ENCODE measurements at places on chromosomes 12 and 14.

- DNase-seq, result no peak
Measured at GRCh38 chr12:120064054-120064940, 52.3 kb downstream of the RAB35 start.

DNA sequence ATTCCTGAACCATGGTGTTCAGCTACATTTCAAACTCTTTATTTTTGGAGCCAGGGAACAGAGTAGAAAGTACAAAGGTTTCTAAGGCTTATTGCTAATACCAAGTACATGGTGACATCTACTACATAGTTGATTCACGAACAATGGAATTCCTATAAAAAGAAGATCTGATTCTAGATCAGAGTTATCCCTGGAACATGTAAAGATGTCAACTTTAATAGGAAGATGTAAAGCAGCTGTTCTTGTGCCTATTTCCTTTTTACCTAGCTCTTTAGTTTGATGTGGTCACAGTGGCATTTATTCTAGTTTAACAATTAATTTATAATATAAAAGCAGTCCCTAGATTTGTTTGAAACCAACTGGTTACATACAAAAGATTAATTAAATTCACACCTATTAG is 99.5 kb downstream of the NUBPL start:
- no peak for DNase-seq

DNA sequence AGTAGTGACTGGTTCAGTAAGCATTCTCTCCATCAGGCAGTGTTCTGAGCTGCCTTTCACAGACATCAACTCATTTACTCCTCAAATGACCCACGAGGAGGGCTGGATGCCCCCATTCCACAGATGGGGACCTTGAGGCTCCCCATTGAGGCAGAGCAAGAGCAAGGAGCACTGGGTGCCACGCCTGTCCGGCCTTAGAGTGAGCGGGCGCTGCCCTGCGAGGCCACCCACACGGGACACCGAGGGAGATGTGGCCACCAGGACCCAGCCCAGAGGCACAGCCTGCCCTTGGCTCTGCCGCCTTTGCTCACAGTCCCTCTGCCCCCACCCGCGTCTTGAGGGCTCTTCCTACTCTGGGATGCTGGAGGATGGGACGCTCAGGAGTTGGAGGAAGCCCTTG is 3.0 kb downstream of the FBRSL1 start:
- DNase-seq, result no peak

DNA sequence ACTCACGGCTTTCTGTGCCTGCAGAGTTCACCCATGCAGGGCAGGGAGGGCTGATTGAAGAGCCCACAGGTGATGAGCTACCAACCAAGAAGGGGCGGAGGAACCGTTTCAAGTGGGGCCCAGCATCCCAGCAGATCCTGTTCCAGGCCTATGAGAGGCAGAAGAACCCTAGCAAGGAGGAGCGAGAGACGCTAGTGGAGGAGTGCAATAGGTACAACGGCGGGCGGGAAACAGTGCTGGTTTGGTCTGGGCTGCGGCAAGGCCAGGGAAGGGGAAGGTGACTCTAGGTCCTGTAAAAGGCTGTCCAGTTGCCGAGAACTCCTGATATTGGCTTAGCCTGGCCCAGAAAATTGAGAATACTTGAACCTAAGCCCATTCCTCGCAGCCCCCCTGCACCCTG is 15.2 kb downstream of the HNF1A start:
- no peak for DNase-seq

GRCh38 chr12:102957339-102958050 is at the start of gene ASCL1:
Gene ASCL1 (plus strand): TSS chr12:102957674. CDS start chr12:102958245, 571 bp downstream.
- DNase-seq, result no peak

GRCh38 chr12:46777587-46777986 is 48.2 kb downstream of the SLC38A4 start:
- DNase-seq, result no peak

DNA sequence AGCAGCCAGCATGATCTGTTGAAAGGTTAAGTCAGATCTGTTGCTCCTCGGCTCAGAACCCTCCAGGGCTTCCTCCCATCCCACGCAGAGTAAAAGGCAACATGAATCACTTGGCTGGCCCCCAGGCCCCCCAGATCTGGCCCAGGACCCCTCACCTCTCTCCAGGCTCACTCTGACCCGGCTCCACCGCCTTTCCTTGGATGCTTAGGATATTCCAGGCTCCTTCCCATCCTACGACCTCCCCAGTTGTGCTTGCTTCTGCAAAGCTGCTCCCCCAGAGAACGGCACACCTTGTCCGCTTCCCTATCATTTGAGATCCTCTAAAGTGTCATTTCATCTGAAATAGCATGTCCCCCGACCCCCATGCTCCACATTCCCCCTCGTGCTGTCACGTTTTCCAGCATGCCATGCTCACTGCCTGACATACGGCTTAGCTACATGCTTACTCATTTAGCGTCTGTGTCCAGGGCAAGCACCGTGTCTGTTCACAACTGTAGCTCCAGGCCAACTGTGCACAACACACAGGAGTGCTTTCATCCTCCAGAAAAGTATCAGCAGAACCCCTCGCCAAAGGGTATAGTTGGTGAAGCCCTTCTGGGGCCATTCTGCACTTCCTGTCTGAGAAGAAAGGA is 33.6 kb upstream of the BDKRB2 start:
- DNase-seq, result no peak

GRCh38 chr14:41022932-41023331 is 583.7 kb upstream of the LRFN5 start:
- DNase-seq, result no peak

- DNase-seq, result no peak
Measured at GRCh38 chr12:49422114-49422513, 54.9 kb downstream of the SPATS2 start.

GRCh38 chr14:102805371-102805891 is 28.2 kb downstream of the TRAF3 start:
- DNase-seq, result no peak

- DNase-seq, result no peak
Measured at GRCh38 chr12:2535583-2536204, 259.1 kb upstream of the FKBP4 start.

GRCh38 chr12:121762269-121762668 is 31.2 kb downstream of the RHOF start:
- no peak for DNase-seq

DNA sequence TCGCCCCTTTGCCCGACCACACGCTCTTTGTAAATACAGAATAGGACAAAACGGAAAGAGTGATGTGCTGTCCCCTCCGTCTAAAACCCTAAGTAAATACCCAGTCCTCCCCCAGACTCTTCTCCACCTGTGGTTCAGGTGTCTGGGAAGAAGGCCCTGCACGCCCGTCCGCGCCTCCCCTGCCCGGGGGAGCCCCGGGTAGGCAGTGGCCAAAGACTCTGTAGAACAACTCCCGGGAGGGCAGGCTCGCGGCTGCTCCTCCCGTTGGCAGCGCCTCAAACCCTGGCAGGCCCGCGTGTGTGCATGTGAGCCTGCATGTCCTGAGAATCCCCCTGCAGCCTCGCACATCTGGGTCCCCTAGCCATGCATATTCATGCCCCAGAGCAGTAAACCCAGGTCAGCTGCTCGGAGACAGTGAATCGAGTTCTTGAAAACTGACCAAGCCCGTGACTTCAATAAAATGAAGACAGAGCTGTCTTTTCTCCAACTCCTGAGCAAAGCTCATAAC is 165.8 kb downstream of the MON2 start:
- no peak for DNase-seq

- DNase-seq, result no peak
Measured at GRCh38 chr14:93305725-93306418, 27.0 kb downstream of the BTBD7 start.

DNA sequence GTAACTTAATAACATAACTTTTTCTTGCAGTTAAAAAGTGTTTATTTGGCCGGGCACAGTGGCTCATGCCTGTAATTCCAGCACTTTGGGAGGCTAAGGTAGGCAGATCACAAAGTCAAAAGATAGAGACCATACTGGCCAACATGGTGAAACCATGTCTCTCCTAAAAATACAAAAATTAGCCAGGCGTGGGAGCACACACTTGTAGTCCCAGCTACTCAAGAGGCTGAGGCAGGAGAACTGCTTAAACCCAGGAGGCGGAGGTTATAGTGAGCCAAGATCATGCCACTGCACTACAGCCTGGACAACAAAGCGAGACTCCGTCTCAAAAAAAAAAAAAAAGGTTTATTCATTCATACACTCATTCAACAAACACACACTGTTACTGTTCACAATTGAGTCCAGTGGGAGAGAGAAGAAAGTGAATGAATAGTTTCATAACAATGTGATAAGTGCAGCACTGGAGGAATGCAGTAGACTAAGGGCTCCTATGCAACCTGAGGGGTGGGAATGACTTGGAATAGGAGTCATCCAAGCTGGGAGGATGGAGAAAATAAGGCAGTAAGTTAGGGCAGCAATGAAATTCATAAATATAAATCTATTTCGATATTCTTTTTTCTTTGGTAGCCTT is 19.8 kb downstream of the DAD1 start:
- DNase-seq, result no peak

GRCh38 chr14:89304972-89305703 is 111.9 kb downstream of the FOXN3 start:
- no peak for DNase-seq

DNA sequence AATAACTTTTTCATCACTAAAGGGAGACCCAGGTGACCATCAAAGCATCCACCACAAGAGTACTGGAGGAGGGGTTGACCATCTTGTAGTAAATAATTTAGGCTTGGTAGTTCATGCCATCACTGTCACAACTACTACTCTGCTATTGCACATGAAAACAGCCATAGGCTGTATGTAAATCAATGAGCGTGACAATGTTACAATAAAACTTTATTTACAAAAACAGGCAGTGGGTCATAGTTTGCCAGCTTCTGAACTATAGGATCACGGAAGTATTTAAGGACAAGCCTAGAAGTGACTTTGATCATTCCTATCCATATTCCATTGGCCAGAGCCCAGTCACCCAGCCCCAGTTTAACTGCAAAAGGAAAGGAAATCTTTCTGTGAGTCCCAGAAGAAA is 153.4 kb downstream of the NUAK1 start:
- DNase-seq, result no peak

GRCh38 chr14:32507029-32507984 is 178.2 kb downstream of the AKAP6 start:
- no peak for DNase-seq

- no peak for DNase-seq
Measured at GRCh38 chr14:60294411-60295069, 45.5 kb downstream of the PPM1A start.

DNA sequence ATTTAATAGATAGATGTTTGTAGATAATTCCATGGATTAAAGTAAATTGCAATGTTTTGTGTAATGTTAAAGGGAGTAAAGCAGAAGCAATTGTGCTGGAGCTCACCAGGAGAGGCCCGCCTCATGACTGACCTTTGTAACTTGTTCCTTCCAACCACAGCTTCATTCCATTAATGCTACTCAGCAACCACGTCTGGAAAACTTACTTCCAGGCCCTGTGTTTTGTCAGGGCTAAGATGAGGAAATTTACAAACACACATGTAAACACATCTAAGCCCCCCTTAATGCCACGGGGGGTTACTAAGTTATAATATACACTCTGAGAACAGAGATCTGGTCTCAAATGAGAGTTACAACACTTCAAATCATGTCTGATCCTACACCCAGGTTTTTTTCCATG is 12.4 kb downstream of the LUM start:
- DNase-seq, result no peak

GRCh38 chr12:130236446-130236845 is 74.2 kb downstream of the FZD10 start:
- no peak for DNase-seq

DNA sequence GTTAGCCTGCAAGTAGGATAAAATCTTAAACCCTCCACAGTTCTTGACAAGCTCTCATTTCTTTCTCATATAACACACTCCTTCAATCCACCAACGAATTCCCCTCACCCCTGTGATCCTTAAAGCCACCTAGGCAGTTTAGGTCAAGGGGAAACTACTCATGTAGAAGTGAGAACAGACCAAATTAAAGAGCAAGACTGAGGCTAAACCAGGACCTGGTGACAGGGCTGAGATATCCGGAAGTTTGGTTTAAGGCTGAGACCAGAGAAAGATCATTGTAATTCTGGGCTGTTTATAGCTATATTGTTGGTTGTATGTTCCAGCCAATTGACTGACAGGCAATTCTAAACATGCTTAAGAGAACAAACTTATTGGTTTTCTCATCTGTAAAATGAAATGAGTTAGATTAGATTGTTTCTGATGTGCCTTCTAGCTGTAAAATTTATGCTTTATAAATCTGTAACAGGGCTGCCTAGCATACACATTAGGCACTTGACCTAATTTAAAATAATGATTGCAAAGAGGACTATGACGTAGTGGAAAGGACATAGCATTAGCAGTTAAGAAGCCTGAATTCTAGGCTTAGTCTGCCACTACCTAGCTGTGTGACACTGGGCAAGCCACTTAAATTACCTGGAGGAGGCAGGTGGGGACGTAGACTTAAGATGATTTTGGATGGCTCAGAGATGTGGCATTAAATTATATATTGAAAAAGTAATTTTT is 53.9 kb upstream of the PTGR2 start:
- DNase-seq, result no peak

DNA sequence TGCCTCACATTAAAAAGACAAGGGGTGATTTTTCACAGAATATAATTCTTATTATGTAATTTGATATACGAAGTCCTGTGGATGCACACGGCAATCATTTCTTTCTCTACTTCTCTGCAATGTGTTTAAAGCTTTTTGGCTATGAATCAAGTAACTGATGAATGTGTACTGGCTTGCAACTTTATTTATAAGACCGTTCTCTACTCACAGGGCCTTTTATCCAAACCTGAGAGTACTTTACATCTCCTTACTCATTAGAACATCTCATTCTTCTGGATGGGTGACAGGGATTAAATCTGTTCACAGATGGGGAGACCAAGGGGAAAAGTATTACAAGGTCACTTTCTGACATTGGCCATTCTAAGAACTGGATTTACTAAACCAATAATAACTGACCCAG is 215.8 kb upstream of the DIO2 start:
- no peak for DNase-seq

DNA sequence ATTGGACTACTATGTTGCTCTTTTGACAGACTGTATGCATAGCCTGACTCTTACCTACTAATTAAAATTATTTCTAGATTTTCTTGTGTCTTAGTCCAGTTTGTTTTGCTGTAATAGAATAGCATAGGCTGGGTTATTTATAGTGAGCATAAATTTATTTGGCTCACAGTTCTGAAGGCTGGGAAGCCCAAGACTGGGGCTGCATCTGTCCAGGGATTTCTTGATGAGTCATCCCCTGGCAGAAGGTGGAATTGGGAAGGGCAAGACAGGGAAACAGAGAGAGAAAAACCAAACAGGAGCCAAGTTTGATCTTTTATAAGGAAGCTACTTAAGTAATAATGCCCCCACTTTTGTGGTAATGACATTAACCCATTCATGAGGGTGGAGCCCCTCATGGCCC is 759.2 kb upstream of the LRFN5 start:
- DNase-seq, result no peak

GRCh38 chr12:16467272-16467671 is 119.8 kb downstream of the MGST1 start:
- DNase-seq, result no peak
